Activated naive CD8-positive, alpha-beta T cell treated with anti-CD3 and anti-CD28 coated beads, Interleukin-2, amount 10 ng/mL, durations not matched to agents 7 days and 5 days (primary cell): ENCODE measurements at places on chromosomes 6 and 20.

- no peaks in the 10 kb centered on the region for H3K27me3 ChIP-seq
- H3K4me3 ChIP-seq = no peak overlapping the region
- H3K36me3 ChIP-seq = peaks cover 3% of the 10 kb centered on the region
- no peak overlapping the region for H3K27ac ChIP-seq
- H3K4me1 ChIP-seq = no peaks in the 10 kb centered on the region
Measured at GRCh38 chr6:24534329-24534728, 39.6 kb downstream of the ALDH5A1 start.

DNA sequence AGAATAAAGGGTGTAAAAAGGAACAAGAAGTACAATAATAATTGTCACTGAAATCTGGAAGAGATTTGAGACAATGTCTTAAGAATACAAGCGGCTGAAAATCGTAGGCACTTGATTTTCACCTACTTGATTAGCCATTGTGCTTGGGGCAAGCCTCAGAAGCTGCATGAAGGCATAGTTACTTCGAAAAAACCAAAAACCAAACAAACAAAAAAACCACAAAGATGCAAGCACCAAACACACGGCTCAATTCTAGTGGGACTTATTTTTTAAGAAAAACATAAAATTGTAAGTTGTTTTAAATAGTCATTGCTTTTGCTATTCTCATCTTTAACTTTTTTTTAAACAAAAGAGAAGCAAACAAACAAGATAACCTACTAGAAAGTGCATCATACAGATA, 235.6 kb downstream of the OGFRL1 start:
- H3K27me3 ChIP-seq = peaks cover 3% of the 10 kb centered on the region
- H3K36me3 ChIP-seq = no peaks in the 10 kb centered on the region
- no peaks in the 10 kb centered on the region for H3K4me1 ChIP-seq
- DNase-seq = no peak

DNA sequence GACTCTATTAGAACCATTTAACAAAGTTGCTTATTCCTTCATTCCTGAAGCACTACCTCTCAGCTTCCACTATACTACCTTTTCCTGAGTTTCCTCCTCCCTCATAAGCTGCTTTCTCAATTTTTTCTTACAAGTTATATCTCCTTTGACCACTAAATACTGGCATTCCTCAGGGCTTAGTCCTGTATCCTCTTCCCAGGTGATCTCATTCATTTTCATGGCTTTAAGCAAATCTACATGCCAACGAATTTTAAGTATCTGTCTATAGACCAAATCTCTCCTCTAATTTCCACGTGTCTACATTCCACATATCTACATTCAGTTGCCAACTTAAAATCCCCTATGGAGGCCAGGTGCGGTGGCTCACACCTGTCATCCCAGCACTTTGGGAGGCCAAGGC, 134.7 kb downstream of the BTBD9 start:
- no peaks in the 10 kb centered on the region for H3K27me3 ChIP-seq
- no peak for DNase-seq
- no peaks in the 10 kb centered on the region for H3K36me3 ChIP-seq
- no peak overlapping the region for H3K4me3 ChIP-seq
- no peaks in the 10 kb centered on the region for H3K4me1 ChIP-seq

DNA sequence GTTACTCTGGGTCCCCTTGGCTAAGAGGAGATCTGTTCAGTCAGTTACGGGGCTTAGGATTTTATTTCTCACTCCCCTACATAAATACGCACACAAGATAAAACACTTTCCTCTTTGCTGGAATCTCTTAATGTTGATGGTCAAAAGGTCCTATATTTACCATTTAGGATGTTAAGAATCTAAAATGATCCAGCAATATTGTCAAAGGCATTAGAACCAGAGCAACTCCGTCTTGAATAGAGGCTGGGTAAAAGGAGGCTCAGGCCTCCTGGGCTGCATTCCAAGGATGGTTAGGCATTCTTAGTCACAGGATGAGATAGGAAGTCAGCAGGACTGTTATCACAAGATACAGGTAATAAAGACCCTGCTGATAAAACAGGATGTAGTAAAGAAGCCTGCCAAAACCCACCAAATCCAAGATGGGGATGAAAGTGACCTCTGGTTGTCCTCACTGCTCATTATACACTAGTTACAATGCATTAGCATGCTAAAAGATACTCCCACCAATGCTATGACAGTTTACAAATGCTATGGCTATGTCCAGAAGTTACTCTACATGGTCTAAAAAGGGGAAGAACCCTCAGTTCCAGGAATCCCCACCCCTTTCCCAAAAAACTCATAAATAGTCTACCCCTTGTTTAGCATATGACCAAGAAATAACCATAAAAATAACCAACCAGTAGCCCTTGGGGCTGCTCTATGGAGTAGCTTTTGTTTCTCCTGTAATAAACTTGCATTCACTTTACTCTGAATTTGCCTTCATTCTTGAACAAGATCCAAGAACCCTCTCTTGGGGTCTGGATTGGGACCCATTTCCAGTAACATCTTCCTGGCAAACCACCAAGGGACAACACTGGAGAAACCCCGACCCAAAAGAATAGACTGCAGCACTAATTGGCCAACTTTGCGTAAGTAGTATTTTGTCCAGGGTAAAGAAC, 107.5 kb downstream of the DTNBP1 start:
- peaks cover 7% of the 10 kb centered on the region for H3K4me1 ChIP-seq
- no peak for DNase-seq
- H3K27ac ChIP-seq = no peak overlapping the region
